Neural progenitor cell (in vitro differentiated cells): ENCODE measurements at places on chromosomes 1 and 21. TPM values are rescaled to one million over a fixed set of nuclear protein-coding genes. Genes with fewer than 3 reads are reported as not detected.

Gene FBLIM1
- total RNA-seq, result 4.7 and 13.0 TPM in 2 replicates

Gene PRR9
- total RNA-seq, result not detected in 2 replicates

Gene FMOD
- total RNA-seq, result 0.19 TPM in 1 of 2 replicates, not detected in the other

Gene CADM3
- 6.9 and 15.3 TPM in 2 replicates for total RNA-seq

Gene CDC42SE1
- 50.7 and 54.9 TPM in 2 replicates for total RNA-seq

- H3K27me3 ChIP-seq, result no peaks in the 10 kb centered on the region
- H3K27ac ChIP-seq, result no peak overlapping the region
- H3K4me3 ChIP-seq, result no peak overlapping the region
- H3K36me3 ChIP-seq, result no peaks in the 10 kb centered on the region
- no peak for DNase-seq
Measured at GRCh38 chr1:229162825-229163515, 107.9 kb upstream of the RAB4A start.

- no peak for DNase-seq
- H3K4me3 ChIP-seq, result no peak overlapping the region
- peaks cover 88% of the 10 kb centered on the region for H3K27me3 ChIP-seq
- H3K36me3 ChIP-seq, result no peaks in the 10 kb centered on the region
- H3K27ac ChIP-seq, result no peak overlapping the region
- H3K4me1 ChIP-seq, result peaks cover 19% of the 10 kb centered on the region
Measured at GRCh38 chr1:118977600-118977999, 10.5 kb downstream of the TBX15 start.

- H3K4me1 ChIP-seq, result peaks cover 6% of the 10 kb centered on the region
- H3K4me3 ChIP-seq, result peak within 1 kb of the TSS; percentile 69
- H3K27me3 ChIP-seq, result no peaks in the 10 kb centered on the region
Measured at GRCh38 chr1:26921540-26922430, at the start of gene NUDC. TSS of gene NUDC (plus strand) at chr1:26921743. CDS start at chr1:26921849, 106 bp downstream.

DNA sequence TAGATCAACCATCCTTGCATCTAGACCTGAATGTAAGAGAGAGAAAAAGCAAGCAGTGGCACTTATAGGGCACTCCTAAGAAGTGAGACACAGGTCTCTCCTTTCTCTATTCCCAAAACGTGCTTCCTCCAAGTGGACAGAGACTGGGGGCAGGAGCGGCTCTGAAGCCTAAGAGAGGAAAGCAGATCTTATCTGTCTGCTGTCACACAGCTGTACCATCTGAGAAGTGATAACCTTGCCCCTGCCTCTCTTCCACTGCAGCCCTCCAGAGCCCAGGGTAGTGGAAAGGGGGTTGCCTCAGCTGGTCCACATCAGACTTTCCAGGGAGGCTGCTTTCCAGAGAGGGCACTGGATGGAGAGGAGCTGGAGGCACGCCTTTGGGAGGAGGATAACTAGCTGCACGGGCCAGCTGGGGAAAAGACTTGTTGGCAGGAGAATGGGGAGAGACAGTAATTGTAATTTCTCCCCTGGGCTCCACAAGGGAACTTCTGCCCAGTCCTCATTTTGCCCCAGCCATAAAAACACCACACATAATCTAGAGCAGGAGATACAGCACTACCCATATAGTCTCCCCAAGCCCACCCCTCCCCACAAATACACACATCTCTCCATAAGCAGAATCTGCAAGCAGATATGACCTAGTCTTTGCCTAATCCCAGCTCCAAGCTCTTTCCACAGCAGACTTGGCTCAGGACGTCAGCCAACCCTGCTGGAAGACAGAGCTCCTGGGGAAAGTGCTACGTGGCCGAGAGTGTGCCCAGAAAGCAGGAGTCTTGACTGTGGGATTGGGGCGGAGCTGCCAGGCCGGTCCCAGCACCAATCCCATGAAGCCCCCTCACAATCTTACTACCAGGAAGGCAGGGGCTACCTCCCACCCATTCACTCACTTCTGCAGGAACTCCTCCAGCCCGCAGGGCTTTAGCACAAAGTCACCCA lies 31.2 kb downstream of the PIK3C2B start:
- no peak overlapping the region for H3K4me3 ChIP-seq
- no peak for DNase-seq
- H3K36me3 ChIP-seq, result peaks cover 2% of the 10 kb centered on the region

DNA sequence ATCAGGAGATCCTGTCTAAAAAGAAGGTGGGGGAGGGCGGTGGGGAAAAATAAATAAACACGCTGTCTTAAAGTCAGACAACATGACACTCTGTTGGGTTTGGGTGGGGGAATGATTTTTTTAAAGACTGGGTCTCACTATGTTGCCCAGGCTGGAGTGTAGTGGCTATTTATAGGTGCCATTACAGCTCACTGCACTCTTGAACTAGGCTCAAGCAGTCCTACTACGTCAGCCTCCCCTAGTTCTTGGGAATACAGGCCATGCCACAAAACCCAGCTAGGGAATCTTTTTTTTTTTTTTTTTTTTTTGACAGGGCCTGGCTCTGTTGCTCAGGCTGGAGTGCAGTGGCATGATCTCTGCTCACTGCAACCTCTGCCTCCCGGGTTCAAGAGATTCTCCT lies 2.4 kb upstream of the SNRPE start:
- no peak for DNase-seq
- H3K27me3 ChIP-seq, result no peaks in the 10 kb centered on the region
- no peak overlapping the region for H3K4me3 ChIP-seq
- H3K4me1 ChIP-seq, result peaks cover 10% of the 10 kb centered on the region
- H3K27ac ChIP-seq, result no peak overlapping the region
- peaks cover 8% of the 10 kb centered on the region for H3K36me3 ChIP-seq

GRCh38 chr1:167832693-167833092 lies 81.2 kb downstream of the ADCY10 start:
- DNase-seq, result no peak
- no peak overlapping the region for H3K4me3 ChIP-seq
- H3K27ac ChIP-seq, result no peak overlapping the region
- no peaks in the 10 kb centered on the region for H3K36me3 ChIP-seq

DNA sequence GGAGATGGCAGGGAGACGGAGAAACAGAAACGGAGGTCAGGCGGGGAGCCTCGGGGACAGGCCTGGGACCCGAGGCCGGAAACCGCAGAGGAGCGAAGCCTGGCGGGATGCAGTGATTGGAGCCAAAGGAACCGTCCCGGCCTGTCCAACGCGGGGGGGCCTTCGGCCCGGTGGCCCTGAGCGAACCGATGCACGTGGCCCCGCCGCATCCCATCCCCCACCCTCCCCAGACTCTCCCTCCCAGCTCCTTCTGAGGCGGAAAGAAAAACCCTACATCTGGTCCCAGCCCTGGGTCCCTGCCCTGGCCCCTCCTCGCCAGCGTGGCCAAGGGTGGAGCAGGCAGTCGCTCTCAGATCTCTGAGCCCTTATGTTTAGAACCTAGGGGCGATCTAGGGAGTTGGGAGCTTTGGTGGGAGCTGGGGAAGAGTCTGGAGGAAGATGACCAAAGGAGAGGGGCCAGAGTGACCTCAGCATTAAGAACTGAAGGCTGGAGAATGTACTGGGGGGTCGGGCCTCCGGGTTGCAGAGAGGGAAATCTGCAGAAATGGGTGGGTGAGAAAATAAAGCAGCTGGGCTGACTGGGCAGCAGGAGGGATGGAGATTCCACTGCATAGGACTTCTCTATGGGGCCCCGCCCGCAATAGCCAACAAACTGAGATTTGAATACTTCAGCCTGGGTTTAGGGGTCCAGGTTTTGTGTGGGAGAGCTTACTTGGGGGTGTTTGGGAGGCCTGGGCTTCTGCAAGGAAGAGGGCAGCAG lies 1.5 kb upstream of the CRABP2 start:
- H3K4me1 ChIP-seq, result peaks cover 75% of the 10 kb centered on the region
- H3K4me3 ChIP-seq, result peak overlapping the region; percentile 61
- H3K27me3 ChIP-seq, result peaks cover 16% of the 10 kb centered on the region
- DNase-seq, result peak; percentile 90
- H3K36me3 ChIP-seq, result no peaks in the 10 kb centered on the region

DNA sequence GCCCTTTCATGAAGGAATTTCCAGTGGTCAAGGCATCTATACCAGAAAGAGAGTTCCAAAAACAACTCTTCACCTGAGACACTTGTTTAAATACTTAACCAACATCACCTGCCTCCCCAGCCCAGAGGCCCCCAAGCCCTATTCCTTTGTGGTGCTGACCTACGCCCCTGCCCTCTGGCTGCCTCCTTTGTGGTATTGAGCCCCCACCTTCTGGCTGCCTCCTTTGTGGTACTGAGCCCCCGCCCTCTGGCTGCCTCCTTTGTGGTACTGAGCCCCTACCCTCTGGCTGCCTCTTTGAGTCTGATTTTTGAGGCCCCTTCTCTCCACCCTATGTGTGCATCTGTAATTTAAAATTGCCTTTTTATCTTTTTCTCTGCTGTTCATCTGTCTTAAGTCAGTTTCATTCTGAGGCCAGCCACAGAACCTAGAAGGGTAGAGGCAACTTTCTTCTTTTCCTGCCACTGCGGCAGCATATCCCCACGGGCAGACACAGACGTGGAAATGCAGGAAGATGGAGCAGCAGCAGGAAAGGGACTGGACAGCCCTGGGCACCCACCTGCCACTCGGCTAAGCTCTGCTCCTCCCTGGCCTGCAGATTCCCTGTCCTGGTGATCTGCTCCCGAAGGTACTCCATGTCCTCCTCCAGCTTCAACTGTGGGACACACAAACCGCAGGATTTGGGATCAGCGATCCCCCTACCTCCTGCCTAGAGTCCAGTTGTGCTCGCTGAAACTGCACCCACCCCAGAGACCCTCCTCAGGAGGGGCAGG lies 3.2 kb downstream of the TRIM17 start:
- H3K36me3 ChIP-seq, result no peaks in the 10 kb centered on the region
- peaks cover 31% of the 10 kb centered on the region for H3K27me3 ChIP-seq
- no peak for DNase-seq
- H3K4me1 ChIP-seq, result peaks cover 6% of the 10 kb centered on the region
- H3K4me3 ChIP-seq, result no peak overlapping the region

DNA sequence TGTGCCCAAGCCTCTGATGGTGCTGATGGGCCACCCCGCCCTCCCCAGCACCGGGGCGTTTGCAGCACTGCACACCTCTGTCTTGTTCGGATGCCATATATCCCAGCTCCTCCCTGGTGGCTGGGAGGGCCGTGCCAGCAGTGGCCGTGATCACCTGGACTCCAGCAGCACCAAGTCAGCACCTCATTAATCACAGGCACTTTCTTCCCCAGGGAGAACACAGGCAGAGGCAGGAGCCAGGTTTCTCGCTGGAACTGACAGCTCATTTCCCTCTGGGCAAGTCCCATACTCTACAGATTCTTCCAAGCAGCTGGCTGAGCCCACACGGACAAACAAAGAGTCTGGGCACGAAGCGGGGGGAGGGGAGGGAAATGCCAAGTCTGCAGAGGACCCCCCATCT lies 141.7 kb upstream of the EDN2 start:
- no peaks in the 10 kb centered on the region for H3K4me1 ChIP-seq
- H3K36me3 ChIP-seq, result no peaks in the 10 kb centered on the region
- H3K27ac ChIP-seq, result no peak overlapping the region
- no peaks in the 10 kb centered on the region for H3K27me3 ChIP-seq
- H3K4me3 ChIP-seq, result no peak overlapping the region
- DNase-seq, result no peak

GRCh38 chr1:111516005-111516535 lies 12.6 kb upstream of the ADORA3 start:
- no peak overlapping the region for H3K27ac ChIP-seq
- H3K4me3 ChIP-seq, result no peak overlapping the region
- H3K27me3 ChIP-seq, result no peaks in the 10 kb centered on the region

DNA sequence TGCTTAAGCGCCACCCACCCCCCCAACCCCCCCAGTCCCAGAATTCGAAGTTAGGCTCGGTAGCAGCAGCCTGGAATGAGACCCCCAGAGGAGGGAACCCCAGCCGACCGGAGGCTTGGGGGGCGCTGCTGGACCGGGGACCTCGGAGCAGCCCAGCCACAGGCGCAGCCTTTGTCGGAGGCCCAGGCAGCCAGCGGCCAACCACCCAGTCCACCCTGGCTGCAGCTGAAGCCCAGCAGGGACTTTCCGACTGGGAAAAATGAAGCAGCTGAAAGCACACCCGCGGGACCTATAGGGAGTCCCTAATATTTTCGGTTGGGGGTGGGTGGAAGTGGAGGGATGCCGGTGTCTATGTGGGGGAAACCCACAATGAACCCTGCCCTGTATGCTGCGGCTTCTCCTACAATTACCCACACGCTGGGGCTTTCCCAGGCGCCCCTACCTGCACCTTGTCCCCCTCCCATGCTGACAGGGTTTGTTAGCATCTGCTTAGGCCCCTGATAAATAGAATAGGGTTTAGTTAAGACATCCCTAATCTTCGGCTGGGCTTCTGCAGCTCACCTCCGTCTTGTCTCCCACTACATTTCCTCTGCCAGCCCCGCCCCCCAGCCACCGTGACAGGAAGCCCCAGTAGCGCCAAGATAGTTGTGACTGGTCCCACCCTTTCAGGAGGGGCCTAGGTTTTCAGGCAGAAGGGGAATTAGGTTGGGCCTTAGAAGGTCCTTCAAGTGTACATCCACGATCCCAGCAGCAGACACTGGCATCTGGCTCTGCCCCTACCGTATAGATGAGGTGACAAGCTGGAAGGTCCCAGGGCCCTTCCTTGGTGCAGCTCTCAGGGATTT lies 838 bp downstream of the CCDC28B start:
- no peak overlapping the region for H3K27ac ChIP-seq
- DNase-seq, result peak; percentile 81
- peaks cover 11% of the 10 kb centered on the region for H3K27me3 ChIP-seq
- H3K36me3 ChIP-seq, result no peaks in the 10 kb centered on the region
- peaks cover 27% of the 10 kb centered on the region for H3K4me1 ChIP-seq
- peak overlapping the region; percentile 68 for H3K4me3 ChIP-seq

DNA sequence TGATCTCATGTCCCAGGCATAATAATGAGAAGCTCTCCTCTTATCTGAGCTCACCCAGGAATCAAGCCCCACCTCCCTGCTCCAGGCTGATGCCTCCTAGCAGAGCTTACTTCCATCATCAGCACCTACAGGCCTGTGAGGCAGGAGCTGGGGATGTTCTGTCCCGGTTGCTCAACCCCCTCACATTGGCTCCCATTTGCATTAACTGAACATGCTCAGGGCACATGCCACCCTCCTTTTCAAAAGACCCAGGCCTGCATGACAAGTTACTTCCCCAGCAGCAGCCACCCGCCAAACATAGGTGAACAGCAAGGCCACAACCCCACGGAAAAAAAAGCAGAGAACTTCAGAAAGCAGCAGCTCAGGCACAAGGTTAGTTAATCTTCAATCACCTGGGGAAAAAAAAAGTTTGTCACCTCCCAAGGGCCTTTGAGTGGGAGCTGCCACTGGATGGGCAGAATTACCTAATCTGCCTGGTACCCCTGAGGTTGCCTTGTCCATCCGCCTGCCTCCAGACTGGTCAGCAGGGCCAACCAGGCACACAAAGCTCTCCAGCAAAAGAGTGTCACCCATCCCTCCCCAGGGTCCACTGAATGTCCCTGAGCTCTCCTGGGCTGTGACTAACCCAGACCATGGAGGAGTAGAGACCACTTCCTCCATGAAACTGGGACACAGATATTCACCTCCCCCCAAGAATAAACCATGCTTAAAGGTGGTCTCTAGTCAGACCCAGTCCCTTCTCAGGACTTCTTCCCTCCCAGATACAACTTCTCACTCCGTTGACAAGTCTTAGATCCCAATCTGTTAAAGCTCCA lies 4.4 kb downstream of the KCNN3 start:
- DNase-seq, result no peak
- H3K27ac ChIP-seq, result no peak overlapping the region
- H3K4me3 ChIP-seq, result no peak overlapping the region
- H3K27me3 ChIP-seq, result no peaks in the 10 kb centered on the region

GRCh38 chr1:3529099-3529729 lies 74.7 kb downstream of the ARHGEF16 start:
- H3K4me3 ChIP-seq, result no peak overlapping the region
- H3K36me3 ChIP-seq, result no peaks in the 10 kb centered on the region

GRCh38 chr1:90723590-90724108 lies 6.5 kb upstream of the BARHL2 start:
- DNase-seq, result peak; percentile 82
- no peaks in the 10 kb centered on the region for H3K36me3 ChIP-seq
- H3K27me3 ChIP-seq, result peaks cover 100% of the 10 kb centered on the region
- peaks cover 36% of the 10 kb centered on the region for H3K4me1 ChIP-seq
- H3K4me3 ChIP-seq, result no peak overlapping the region

- H3K36me3 ChIP-seq, result peaks cover 17% of the 10 kb centered on the region
- DNase-seq, result no peak
- no peak overlapping the region for H3K4me3 ChIP-seq
- H3K27me3 ChIP-seq, result no peaks in the 10 kb centered on the region
Measured at GRCh38 chr1:19199969-19200604, 10.0 kb downstream of the UBR4 start.
